ENCODE measurements at places on chromosomes 7 and 10.
A peak's percentile ranks its signal among the peaks of the same experiment; 100 is the strongest.

DNA sequence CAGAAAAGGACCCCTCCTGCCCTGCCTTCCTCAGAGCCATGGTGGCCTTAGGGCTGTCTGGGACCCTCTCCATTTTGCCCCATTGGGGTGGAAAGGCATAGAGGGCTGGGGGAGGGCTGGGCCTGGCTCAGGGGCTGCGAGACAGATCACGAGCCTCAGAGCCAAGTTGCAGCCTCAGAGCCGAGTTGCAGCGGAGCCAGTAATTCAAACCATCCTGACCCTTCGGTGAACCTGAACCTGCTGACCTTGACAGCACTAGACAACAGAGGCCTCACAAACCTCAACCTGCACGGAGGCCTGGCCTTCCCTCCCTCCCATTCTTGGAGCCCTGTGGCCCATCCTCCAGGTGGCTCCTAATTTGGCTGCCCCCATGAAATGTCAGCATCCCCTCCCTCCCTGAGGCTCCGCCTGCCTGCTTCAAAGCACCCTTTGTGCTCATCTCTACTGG lies 45.4 kb downstream of the PAX2 start:
- no peaks in the 10 kb centered on the region for H3K4me1 ChIP-seq
- no peak overlapping the region for H3K27ac ChIP-seq
- H3K4me3 ChIP-seq: no peak overlapping the region
- H3K27me3 ChIP-seq: no peaks in the 10 kb centered on the region
- no peaks in the 10 kb centered on the region for H3K36me3 ChIP-seq
- no peak for DNase-seq

GRCh38 chr10:132418527-132419416 lies 21.8 kb downstream of the PWWP2B start:
- DNase-seq: peak; percentile 49
- H3K4me1 ChIP-seq: peaks cover 42% of the 10 kb centered on the region
- H3K27me3 ChIP-seq: no peaks in the 10 kb centered on the region
- H3K27ac ChIP-seq: peak overlapping the region; percentile 66
- peaks cover 6% of the 10 kb centered on the region for H3K36me3 ChIP-seq
- H3K4me3 ChIP-seq: no peak overlapping the region

GRCh38 chr10:73865459-73866442 lies 8.6 kb downstream of the CAMK2G start:
- H3K36me3 ChIP-seq: peaks cover 19% of the 10 kb centered on the region
- no peak overlapping the region for H3K4me3 ChIP-seq
- no peak for DNase-seq
- H3K4me1 ChIP-seq: no peaks in the 10 kb centered on the region
- H3K27me3 ChIP-seq: no peaks in the 10 kb centered on the region

DNA sequence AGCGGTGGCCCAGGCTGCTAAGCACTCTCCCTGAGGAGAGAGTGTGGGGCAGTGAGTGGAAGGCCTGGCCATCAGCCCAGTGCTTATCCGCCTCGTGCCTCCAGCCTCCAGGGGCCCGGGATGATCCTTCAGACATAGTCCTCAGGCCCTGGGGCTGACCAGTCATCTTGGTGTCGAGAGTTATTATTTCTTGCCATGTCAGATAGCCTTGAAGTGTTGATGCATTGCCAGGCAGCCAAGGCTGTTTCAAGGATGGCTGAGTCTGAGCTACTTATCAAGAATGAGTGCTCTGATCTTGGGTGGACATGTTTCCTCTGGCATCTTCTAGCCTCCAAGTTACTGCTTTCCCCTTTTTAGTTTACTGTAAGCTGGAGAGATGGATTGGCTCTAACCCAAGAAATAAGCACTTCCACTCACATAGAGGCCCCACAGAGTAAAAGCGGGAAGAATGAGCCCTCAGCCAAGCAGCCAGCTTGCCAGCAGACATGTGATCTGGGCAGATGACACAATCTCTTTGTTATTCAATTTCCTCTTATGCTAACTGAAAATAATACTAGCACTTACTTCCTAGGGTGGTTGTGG lies 136.5 kb upstream of the NAMPT start:
- no peak overlapping the region for H3K27ac ChIP-seq
- no peaks in the 10 kb centered on the region for H3K36me3 ChIP-seq
- DNase-seq: no peak
- H3K4me1 ChIP-seq: peaks cover 5% of the 10 kb centered on the region
- no peak overlapping the region for H3K4me3 ChIP-seq
- H3K27me3 ChIP-seq: no peaks in the 10 kb centered on the region

GRCh38 chr10:68153473-68154210 lies 44.4 kb downstream of the MYPN start:
- DNase-seq: peak; percentile 90
- H3K36me3 ChIP-seq: no peaks in the 10 kb centered on the region
- H3K4me1 ChIP-seq: peaks cover 64% of the 10 kb centered on the region
- H3K27ac ChIP-seq: peak overlapping the region; percentile 19
- H3K4me3 ChIP-seq: no peak overlapping the region

All from HCT116 (cell line).